NCI-H2081 (cell line): ENCODE measurements at places on chromosomes 11 and 22.

GRCh38 chr11:6210274-6210955 lies 5.1 kb downstream of the C11orf42 start:
- no peak for DNase-seq

DNA sequence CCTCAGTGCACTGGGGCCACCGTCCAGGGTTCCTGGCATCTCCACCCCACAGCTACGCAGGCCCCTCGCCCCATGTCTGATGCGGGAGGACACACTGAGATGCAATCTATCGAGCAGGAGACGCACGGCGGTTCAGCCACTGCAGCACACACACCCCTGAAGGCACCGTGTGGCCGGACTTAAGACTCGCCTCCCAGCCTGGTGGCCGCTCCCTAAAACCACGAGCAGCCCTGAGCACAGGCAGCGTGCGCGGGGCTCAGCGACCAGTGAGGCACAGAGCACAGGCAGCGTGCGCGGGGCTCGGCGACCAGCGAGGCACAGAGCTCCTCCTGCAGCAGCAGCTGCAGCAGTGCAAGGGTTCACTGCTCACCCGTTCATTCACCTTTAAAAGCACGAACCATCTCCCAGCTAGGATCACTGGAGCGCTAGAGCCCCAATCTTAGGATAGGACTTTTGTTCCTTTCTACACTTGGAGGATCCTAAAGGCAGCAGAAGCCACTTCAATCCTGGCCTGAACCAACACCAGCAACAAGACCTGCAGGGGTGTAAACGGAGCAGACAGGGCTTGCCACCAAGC lies 31.4 kb downstream of the TOLLIP start:
- DNase-seq: no peak

DNA sequence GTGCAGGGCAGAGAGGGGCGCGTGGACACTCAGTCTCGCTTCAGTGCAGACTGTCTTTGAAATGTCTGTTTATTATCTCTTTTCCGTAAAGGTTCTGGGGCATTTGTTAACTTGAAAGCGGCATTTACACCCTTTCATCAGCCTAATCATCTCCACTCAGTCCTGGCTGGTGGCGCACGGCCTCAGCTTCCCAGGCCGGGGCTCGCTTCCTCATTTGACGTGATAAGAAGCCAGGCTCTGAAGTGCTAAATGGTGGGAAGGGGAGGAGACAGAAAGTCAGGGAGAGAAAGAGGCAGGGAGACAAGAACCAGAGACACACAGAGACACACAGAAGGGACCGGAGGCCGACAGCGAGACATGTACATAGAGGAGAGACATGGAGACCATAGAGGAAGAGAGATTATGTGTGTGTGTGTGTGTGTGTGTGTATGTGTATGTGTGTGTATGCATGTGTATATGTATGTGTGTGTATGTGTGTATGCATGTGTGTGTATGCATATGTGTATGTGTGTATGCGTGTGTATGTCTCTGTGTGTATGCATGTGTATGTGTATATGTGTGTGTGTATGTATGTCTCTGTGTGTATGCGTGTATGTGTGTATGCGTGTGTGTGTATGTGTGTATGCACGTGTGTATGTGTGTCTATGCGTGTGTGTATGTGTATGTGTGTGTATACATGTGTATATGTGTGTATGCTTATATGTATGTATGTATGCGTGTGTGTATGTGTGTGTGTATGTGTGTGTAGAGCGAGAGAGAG lies 101.5 kb downstream of the ST3GAL4 start:
- DNase-seq: no peak

GRCh38 chr11:69860796-69861445 lies 41.7 kb upstream of the FGF3 start:
- DNase-seq: no peak
